Right ventricle myocardium superior (tissue), 1 donor: ENCODE measurements at places on chromosomes 11 and 22.

DNA sequence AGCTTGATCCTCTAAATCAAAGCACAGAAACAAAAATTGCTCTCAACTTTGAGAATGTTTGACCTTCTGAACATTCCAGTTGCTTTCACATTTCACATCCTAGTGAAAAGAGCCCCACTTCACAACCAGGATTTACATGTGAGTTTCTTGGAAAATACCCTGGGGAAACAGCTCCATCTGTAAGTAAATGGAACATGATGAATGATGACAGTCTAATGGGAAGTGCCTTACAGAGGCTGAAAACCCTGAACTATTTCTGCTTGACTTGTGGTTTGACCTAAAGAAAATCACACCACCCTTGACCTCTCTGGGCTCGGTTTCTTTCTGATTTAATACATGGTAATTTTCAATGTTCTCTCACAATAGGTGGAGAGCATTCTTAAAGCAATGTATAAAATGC lies 499.4 kb upstream of the API5 start:
- DNase-seq: no peak

GRCh38 chr22:47748957-47749356 lies 986.5 kb downstream of the TBC1D22A start:
- DNase-seq: no peak

DNA sequence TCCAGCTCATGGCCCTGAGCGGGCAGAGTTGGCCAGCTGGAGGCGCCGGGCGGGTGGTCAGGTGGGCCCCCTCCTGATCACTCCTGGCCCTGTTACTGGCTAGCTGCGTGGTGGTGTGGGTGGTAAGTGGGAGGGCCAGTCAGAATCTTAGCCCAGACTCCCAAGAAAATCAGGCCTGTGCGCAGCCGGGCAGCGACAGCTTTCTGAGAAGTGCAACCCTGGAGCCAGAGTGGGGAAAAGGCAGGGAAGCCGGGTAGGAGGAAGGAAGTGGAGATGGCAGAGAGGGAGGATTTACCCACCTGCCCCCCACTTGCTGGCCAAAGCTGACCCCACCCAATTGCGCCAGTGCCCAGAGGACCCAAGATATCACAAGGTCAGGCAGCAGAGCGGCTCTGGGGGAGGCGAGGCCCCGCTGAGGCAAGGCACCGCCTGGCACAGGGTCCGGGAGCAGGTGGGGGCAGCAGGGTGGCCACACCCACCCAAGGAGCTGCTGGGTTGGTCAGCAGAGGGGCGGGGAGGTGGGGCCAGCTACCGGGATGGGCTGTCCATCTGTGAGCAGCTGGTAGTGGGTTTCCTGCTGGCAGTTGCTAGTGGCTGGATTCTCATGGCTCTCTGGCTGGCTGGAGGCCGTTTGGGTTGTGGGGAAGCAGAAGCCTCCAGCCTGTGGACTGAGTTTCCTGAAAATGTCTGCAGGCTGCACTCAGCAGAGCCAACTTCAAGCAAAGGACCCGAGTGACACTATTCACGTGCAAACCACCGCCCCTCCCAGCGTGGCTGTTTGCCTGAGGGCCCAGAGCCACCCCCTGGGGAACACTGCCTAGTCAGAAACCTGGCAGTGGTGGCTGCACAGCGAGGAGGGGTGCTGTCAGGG lies 196.4 kb downstream of the IGLL1 start:
- DNase-seq: peak; percentile 40

GRCh38 chr22:50269970-50270665 lies at the start of gene MAPK11:
Gene MAPK11, minus strand, starts transcription at chr22:50270380. Its CDS starts 88 bp downstream, at chr22:50270292.
- DNase-seq: peak; percentile 78

DNA sequence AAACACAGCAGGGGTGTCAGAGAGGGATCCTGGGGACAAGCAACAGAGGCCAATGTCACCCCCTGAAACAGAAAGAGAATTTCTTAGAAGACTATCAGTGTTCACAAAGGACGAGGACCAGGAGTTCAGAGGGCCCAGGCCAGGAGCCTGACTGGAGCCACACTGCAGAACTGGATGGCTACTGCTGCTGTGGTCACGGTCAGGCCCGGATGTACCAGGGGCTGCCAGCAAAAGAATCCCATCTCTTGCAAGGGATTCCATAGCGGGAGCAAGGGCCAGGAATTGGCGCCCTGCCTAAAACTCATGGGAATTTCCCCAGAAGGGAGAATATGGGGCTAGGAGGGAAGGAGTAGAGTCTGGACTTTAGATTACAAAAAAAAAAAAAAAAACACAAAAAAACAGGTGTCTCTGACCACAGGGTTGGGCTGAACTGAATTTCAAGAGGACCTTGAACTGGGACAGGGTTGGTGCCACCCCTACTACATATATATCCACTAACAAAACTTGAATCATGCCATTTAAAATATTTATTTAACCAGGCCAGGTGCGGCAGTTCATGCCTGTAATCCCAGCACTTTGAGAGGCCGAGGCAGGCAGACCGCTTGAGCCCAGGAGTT lies 15.7 kb upstream of the KCTD14 start:
- no peak for DNase-seq
